ENCODE measurements at places on chromosomes 7 and 10.

DNA sequence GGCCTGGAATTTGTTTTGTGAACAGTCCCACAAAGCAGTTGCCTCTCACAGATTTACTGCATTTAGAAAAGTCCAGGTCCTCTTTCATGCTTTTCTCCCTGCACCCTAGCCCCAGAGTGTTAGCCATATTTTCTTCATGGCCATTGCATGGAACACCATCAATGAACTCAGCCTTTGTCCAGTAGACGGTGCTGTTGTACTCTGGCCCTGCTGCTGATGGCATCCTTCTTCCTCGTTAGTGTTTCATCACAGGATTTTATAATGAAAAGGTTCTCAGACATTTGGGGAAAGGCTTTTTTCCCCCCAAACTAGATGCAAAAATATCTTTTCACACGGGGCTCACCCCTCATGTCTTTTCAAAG is 93.0 kb upstream of the SLC25A13 start:
- DNase-seq: no peak

- DNase-seq: no peak
Observed at GRCh38 chr7:12851841-12852240, 164.4 kb downstream of the ARL4A start.

GRCh38 chr10:131081786-131082185 is 229.7 kb downstream of the TCERG1L start:
- no peak for DNase-seq

DNA sequence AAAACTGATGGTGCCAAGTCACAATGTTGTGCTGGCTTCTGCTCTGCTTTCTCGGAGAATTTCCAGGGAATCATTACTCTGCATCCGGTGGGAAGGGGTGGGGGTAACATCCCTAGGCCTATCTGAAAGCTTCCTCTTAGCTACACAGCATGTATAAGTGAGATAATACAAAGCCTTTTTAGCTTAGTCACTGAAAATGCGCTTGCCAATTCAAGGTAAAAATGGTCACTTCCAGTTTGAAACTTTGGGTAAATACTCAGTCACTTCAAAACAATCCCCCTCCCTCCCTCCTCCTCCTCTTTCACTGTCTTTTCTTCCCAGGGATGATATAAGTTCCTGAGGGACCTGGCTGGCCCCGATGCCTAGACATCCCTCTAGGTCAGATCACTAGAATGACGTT is 57.3 kb upstream of the APBB1IP start:
- DNase-seq: no peak

DNA sequence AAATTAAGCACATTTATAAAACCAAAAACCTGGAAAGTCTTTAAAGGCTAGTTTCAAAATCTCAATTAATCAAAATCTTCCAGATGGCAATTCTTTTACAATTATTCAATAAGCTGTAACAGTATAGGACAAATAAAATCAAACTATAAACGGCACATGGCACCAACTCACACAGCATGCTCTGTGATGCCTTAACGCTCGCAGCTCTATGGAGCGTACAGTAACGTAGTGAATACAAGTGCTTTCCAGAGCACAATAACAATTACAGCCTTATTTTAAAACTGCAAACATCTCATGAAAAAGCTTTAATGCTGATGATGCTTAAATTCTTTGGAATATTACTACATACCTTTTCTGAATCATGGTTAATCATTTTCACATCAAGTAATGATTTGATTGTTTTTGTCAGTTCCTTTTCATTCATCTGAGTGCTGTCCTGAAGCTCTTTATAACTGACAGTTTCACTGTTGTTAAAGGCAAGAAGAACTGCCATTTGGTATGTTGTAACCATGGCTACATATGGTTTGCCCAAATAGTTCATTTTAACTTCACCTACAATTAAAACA is 74.2 kb downstream of the CUL2 start:
- no peak for DNase-seq
